IMR-90 (cell line): ENCODE measurements at places on chromosomes 16 and 17. TPM values are rescaled to one million over a fixed set of nuclear protein-coding genes. Genes with fewer than 3 reads are reported as not detected.

GRCh38 chr16:82135844-82136243 lies 34.2 kb downstream of the MPHOSPH6 start:
- no peak for DNase-seq

SHCBP1 gene
- 15.6 and 18.6 TPM in 2 replicates for polyA plus RNA-seq

PRSS8 gene
- polyA plus RNA-seq: 0.10 TPM in 1 of 2 replicates, not detected in the other

DNA sequence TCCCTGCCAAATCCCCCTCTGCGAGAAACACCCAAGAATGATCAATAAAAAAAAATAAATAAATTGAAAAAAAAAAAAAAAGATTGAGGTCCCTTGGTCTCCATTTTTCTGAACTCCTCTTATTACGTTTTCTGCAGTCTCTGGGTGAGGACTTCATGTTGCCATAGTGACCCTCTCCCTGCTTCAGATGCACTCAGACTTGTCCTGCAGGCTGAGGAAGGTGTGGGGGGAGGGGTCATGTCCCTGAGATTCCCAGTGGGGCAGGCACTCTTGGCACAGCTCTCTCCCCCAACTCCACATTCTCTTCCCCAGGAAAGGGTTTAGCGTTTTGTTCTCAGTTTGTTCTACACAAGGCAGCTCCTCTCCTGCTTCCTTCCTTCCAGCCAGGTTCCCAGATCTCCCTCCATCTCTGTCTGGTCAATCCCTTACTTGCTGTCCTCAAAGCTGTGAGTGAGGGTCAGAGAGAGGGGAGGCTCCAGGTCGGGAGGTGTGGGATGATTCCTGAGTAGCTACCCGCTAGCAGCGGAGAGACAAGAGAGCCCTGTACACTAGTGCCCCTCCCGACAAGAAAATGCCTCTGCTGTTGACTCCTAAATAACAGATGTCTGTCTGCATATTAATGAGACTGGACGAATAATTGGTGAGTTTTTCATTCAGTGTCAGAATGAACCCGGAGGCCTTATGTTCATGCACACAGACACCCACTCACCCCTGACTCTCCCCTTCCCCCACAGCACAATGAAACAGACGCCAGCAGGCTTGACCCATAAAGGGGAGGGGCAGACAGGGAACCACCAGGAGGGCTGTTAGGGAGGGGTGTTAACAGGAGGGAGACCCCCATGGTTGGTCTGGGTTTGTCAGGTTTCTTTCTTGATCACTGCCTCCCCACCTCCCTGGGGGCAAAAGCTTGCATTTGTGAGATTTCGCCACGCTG lies 9.2 kb downstream of the RND2 start:
- no peak for DNase-seq

DNA sequence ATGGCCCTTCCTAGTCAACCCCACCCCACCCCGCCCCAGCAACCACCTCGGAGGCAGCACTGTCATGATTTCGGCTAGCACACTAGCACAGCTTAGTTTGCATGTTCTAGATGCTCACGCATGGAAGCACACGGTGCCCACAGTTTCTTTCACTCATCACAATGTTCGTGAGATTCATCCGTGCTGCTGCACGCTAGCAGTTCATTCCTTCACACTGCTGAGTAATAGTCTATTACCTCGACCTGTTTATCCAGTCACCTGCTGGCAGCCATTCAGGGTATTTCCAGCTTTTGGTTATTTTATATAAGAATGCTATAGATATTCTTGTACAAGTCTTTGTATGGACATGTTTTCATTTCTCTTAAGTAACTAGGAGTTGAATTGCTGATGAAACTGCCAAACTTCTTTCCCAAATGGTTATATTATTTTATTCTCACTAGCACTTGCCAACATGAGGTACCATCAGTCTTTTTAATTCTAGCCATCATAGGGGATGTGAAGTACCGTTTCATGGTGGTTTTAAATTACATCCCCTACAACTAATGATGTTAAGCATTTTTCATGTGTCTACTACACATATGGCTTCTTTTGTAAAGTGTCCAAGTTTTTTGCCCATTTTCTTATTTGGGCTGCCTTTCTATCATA lies 75.7 kb downstream of the CYTH1 start:
- peak; percentile 58 for DNase-seq

DNA sequence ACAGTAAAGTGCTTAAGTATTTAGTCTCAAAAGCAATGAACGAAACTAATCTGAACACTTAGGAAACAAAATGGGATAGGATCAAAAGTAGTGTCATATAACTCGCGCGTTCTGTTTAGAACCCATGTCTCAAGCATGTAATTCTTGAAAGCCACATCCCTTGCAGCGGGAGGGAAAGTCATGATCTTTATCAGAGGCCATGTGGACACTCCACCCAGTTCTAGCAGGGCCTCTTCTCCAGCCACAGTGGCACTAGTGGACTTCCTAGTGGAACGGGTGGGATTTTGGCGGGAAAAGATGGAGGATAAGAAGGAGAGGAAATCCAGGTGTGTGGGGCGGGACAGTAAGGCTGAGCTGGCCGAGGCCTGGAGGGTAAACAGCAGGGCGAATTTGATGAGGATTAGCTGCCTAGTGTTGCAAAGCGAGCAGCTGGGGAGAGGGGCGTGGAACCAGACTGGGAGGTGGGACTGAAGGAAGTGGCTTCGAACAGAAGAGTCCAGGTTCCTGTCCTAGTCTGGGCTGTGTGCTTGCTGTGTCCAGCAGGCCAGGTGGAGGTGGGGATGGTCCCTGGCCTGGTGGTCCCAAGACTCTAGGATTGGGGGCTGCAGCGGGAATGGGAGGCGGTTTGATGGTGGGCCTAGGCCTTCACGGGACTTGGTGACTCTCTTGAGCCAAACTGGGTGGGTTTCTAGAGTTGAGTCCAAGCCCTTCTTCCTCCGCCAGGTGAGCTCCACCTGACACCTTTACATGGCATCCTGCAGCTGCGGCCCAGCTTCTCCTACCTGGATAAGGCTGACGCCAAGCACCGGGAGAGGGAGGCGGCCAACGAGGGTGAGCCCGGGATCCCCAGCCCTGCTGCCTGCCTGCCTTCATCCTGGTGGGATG lies 15.9 kb downstream of the POLR3E start:
- DNase-seq: no peak

GRCh38 chr16:86497551-86498021 lies 12.7 kb upstream of the FOXF1 start:
- no peak for DNase-seq

KRTAP4-5 gene
- not detected in 2 replicates for polyA plus RNA-seq

SLC35G6 gene
- not detected in 2 replicates for polyA plus RNA-seq
